ENCODE measurements at places on chromosomes 11 and 22.

DNA sequence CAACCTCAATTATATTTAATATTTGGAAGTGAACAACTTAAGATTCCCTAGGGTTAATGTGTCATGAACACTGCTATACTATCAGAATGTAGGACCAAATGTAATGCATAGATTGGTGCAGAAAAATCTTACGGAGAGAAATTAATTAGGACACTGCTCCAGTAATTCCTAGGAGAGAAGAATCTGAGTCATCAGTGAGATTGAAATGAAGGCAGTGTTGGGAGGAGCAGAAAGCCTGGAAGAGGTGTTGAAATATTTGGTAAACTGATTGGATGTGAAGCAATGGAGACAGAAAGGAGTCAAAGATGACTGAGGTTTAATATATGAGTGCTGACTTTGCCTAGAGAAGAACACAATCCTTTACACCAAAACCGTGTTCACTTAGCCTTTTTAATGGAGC lies 836.0 kb downstream of the FAM181B start:
- no peak for DNase-seq

DNA sequence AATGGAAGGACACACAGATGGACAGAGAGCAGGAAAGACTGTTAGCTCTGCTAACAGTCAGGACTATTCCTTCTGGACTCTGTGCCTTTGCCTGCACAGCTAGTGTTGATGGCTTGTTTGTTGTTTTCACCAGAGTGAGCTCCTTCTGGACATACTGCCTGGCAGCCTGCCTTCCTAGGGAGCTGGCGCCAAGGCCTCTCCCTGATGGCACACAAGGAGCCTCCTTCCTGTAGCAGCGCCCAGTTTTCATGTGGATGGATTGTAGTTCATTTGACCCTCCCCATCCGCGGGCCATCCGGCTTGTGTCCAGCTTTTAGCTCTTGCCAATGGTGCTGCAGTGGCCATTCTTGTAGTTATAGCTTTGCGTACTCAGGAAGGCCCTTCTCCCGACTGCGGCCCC lies 16.6 kb upstream of the BCR start:
- no peak for DNase-seq

DNA sequence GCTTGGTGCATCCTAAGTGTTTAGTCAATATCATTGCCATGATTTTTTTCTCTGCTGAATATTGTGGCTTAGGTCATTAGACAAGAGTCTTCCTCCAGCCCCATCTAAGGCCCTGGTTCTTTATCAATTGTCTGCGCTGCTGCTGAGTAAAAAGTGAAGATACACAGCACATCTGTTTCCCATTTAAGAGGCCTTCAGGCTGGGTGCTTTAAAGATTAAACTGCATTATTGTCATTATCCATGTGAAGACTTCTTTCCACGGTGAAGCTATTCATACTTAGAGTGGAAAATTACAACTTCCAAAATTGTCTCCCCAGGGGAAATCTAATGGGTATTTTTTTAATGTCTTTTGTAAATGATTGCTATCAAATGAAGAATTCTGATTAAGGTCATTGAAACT lies 719.8 kb upstream of the LRRC4C start:
- DNase-seq: no peak

DNA sequence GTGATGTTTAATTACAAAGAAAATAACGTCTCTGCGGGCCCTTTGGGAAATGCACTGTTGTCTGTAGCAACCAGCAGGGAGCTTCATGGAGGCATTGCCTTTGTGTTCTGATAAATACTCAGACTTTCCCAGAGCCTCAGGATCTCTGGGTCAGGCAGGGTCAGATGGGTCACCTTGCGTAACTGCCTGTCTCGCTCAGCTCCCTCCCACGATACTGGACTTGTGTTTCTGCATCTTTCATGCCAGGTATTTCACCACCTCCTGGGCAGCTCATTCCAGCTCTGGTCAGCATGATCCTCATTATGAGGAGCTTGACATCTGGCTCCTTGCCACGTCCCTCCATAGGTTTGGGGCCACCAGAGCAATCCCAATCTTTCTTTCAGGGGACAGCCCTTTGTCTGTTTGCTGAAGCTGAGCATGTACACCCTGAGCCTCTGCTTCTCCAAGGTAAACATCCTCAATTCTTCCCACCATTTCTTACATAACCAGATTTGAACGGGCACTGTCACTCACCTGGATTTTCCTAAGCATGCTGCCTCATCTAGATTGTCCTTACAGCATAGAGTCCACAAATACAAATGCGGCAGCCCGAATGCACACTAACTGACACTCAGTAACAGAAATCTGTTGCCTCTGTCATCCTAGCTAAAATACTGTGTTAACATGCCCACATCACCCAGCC lies 162.3 kb downstream of the LARGE1 start:
- DNase-seq: no peak

DNA sequence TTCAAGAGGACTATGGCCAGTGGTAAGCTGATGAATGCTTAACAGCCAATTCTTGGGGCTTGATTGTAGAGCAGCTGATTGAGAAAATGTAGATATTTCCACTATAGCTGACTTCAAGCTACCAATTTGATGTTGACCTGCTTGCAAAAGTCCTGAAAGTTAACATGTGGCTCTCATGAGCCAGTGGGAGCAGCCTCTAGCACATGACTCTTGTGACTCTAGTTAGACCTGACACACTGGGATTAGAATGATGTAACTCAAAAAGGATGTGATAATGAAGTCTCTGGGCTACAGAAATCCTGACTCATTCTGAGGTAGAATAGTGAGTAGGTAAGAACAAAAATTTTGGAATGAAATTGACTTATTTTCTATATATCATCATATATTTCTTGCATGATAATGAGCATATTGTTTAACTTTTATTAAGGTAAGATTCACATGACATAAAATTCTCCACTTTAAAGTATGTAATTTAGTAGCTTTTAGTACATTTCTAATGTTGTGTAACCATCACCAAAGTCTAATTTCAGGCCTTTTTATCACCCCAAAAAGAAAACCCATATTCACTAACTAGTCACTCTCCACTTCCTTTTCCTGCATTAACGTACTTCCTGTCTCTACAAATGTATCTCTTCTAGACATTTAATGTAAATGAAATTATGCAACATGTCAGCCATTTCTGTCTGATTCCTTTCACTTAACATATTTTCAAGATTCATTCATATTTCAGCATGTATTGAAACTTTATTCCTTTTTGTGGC lies 16.1 kb upstream of the OR52H1 start:
- no peak for DNase-seq

DNA sequence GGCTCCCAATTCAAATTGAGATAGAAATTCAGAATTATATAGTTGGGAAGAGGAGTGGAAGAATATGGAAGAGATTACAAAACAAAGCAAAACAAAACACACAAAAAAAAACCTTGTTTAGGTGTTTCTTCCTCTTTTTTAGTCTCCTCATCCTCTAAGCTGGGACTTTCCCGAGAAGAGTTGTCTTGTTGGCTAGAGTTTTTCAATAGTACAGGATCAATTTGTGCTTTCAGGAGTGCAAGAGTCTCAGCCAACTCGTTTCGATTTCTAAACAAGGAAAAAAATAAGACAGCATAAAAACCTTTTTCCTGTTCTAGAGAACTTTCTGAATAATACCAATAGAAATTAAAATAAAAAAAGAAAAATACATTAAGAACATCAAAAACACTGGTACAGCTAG lies 87.8 kb upstream of the CLNS1A start:
- no peak for DNase-seq

- DNase-seq: no peak
Observed at GRCh38 chr11:5291207-5291838, 10.4 kb downstream of the OR51B4 start.

DNA sequence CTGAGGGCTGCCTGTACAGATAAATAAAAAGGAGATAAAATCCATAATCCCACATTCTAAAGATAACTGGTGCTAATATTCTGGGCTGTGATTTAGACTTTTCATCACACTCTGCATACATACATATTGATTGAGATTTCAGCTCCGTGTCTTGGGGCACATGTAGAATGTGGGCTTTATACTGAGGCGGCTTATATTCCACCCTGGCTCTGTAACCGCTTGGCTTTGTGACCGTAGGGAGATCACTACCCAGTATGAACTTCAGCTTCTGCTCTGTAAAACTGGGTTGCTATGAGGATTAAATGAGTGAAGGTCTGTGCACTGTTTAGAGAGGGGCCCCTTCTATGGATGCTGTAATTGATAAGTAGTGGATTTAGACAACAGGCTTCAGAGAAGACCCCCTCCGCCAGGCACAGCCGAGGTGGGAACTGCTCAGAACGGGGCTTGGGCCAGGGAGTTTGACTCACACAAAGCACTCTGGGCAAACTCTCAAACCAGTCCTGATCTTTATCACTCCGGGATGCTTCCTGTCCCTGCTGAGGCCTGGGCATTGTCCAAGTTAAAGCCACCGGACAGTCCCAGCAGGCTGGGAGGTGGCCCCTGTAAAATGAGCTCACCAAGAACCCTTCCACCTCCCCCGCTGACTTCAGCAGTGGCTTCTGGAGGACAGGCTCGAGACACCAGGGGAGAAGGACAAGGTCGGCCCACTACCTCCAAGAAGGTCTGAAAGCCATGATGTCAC lies 17.2 kb downstream of the KIAA1671 start:
- no peak for DNase-seq

- DNase-seq: no peak
Observed at GRCh38 chr11:1232021-1232882, 9.4 kb downstream of the MUC5B start.

DNA sequence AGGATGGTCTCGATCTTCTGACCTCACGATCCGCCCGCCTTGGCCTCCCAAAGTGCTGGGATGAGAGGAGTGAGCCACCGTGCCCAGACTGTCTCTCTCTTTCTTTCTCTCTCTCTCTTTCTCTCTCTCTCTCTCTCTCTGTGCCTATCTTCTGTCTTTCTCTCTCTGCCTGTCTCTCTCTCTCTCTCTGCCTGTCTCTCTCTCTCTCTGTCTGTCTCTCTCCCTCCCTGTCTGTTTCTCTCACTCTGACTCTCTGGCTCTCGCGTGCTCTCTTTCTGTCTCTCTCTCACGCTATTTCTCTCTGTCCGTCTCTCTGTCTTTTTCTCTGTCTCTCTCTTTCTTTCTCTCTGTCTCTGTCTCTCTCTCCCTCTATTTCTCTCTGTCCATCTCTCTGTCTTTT lies 3911.2 kb upstream of the OR11H1 start:
- no peak for DNase-seq

DNA sequence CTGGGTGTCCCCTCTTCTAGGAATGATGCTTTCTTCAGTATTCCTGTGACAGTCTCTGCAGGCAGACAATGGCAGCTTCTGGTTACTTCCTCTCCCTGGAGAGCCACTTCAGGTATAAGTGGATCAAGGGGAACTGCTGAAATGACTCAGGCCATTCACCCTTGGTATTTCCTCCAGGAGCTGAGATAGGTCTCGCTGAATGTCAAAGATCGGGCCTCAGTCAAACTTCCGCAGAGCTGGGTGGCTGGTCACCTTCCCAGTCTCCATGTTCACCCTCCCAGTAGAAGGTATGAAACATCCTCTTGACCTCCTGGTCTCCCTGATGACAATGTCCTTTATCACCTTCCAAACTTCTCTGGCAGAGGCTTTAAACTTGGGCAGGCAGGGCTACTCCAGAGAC lies 1.8 kb upstream of the ANKK1 start:
- no peak for DNase-seq

DNA sequence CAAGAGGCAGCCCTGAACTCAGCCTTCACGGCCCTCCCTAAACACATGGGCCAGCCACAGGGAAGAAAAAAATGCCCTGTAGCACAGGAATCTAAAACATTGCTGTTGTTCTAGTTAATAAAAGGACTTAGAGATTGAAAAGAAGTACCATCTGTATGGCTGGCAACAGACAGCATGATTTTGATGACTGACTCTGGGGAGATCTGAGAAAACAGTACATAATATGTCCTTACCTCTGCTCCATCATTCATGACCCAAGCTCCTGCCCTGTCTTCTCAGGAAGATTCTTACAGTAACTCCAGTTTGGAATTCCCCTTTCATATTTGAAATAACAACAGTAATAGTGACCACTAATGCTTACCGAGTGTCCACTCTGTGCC lies 244.2 kb downstream of the ETS1 start:
- DNase-seq: no peak

- no peak for DNase-seq
Observed at GRCh38 chr22:45493286-45493771, 9.4 kb upstream of the FBLN1 start.

DNA sequence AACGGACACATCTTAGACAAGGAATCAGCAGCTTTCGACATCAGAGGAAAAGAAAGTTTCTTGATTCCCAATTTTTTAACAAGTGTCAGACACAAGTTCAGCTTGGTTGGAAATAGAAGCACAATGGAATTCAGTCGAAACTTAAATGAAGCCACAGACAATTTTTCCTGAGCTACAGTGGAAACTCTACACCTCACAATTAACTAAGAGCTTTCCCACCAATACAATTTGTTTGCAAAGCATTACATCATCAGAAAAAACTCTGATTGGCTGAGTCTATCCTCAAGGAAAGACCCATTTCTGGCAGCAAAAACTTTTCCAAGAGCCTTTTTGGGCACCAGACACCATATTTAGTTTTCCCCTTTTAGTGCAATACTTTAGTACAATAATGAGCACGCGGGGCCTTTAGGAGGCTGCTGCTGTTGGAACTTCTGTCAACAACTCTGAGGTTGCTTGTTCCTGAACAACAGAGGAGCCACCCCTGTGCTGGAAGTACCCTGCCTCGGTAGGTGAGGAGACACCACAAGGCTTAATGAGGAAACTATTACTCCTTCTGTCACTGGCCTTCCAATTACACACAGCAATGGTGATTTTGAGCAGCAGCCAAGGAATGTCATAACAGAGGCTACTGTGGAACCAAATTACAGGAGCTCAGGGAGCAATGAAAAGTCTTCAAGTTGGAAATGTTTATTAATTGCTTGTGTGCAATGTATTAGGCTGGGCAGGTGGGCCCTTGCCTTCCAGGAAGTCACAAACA lies 61.9 kb upstream of the BARX2 start:
- no peak for DNase-seq

DNA sequence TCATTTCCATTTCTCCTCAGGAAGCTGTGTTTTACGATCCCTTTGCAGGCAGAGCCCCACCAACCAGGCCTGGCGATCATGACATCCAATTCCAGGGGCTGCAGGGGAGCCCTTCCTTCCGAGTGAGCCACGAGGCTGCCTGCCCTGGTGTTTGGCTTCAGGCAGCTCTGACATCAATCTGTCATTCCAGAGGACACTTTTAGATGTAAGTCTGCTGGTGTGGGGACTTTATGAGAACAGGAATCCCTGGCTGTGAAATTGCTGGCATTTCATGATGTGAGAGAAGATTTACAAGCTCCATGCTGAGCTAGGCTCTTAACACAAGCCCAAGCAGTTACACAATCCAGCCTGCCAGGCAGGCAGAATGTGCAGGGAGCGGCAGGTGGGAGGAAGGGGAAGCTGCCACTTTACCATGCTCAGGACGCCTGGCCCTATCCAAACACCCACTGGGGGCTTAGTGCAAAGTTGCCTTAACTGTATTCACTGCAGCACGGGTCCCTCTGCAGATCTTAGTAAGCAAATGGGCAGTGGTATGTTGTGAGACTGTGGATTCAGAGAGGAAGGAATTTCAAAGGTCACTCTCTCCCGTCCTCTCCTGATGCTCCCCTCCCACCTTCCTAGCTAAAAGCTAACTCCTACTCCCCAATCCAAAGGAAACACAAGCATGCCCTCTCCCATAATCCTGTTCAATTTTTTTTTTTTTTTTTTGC lies 43.4 kb upstream of the MICAL2 start:
- DNase-seq: no peak

All from stimulated activated CD8-positive, alpha-beta memory T cell treated with anti-CD3 and anti-CD28 coated beads, Interleukin-4, amount 100 ng/mL, for 1 hour (primary cell).